ENCODE measurements at places on chromosomes 3 and 15. TPM values are rescaled to one million over a fixed set of nuclear protein-coding genes. Genes with fewer than 3 reads are reported as not detected.

- DNase-seq: no peak
These were observed 12.4 kb downstream of the SLCO3A1 start for GRCh38 chr15:91865950-91866349.

DNA sequence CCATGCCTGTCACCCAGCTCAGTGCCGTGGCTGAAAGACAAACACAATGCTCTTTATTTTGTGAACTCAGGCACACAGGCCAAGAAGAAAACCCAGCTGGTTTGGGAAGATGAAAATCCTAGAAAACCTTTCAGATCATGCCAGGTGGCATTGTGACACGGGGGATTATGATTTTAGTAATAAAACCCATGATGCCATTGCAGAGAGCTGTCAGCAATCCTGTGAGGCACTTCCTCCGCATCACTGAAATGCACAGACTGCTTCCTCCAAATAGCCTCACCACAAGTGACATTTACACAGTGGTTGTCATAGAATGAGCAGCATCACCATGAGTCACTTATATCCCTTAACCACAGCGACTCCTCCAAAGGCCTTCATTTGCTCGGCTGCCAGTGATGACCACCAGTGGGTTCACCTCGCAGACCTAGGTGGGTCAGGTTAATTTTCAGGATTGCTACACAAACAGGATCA lies 22.7 kb downstream of the ABHD6 start:
- no peak for DNase-seq

DNA sequence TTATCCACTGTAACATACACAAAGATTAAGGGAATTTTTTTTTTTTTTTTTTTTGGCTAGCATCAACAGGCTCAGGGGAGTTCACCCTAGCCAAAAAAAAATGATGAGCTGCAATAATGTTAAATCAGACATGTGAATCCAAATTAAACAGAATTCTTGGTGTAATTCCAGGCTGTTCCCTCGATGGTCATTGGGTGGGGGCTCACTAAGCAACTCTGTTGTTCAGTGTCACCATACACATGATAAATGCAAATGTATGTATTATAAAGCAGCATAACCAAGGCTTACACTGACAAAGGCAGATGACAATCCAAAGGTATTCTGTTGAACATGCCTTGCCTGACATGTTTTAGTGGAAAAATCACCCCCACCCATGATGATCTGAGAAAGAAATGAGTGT lies 29.0 kb downstream of the IL1RAP start:
- no peak for DNase-seq

- DNase-seq: no peak
These were observed 145.7 kb upstream of the MEIS2 start for GRCh38 chr15:37246065-37246464.

DNA sequence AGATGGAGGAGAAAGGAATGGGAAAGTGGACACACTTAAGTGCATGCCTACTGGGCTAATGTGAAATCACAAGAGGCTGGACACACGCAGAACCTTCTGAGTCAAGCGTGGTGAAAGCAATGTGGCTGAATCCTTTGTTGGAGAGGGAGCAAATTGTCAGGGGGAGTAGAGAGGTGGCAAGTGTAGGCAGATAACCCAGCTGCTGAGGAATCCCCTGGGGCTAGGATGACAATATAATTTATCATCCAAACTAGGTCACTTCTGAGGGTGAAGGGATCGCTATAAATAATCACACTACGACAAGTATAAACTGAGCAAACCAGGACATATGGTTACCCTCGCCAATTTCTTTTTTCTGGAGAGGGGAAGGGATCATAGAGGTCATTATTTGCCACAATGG lies 28.7 kb downstream of the TAMM41 start:
- no peak for DNase-seq

- DNase-seq: no peak
These were observed 132.3 kb upstream of the RASGRP1 start for GRCh38 chr15:38696790-38697495.

- no peak for DNase-seq
These were observed 85.0 kb upstream of the GALNT15 start for GRCh38 chr3:16089521-16089920.

DNA sequence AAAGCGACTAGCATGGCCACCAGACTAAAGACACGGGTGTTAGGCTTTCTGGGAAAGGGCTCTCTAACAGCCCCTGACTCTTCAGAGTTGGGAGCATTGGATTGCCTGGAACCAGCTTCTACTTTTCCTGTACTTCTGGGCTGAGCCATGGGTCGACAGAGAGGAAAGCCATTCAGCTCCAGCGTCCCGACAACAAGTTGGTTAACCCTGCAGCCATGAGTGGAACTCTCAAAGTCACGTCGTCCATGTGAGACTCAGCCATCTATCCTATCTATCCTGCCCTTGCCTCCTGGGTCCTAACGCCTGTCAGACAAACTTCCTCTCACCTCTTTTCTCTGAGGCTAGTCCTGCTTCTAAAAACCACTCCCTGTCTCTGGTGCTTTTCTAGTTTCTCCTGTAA lies 32.6 kb upstream of the TBC1D5 start:
- no peak for DNase-seq

DNA sequence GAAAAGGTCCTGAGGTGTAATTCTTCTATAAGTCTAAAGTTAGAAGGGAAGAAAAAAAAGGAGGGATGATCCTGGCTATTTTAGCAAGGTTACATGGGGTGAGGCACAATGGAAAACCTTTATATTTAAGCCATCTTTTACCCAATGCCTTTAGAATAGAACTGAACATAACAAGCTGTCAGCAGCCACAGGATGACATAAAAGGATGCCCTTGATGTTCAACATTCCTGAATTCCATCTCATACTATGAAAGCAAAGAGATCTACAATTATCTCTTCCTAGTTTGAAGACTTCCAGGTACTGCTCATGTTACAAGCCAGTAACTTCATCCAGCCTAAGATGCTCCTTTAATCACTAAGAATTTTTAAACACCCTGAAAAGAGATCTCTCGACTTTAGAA lies 26.9 kb downstream of the NEK10 start:
- DNase-seq: no peak

DNA sequence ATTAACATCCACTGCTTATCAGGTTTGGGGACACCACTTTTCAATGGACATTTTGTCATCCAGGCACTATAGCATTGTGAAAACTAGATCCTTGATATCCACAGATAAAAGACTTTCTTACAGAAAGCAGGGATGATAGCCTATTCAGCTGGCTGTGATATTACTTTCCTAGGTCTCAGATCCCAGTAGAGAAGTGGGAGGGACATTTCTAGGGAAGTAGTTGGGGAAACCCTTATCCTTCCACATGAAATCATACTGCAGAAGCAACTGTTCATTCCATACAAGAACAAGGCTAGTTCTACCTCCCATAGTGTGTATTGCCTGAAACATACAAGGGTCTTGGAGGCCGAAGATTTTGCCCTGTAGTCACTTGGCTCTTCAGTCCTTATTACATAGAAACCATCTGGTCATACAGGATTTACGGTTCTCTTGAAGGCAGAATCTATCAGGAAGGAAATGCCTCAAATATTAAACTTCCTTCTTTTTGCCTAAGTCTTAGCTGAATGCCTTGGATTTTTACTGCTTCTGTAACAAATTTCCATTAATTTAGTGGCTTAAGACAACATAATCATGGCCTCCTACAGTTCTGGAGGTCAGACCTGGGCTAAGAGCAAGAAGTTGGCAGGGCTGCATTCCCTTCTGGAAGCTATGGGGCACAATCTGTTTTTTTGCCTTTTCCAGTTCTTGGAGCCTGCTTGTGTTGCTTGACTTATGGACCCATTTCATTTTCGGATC lies 119.4 kb downstream of the ECT2 start:
- no peak for DNase-seq

GRCh38 chr3:46380471-46381221 lies 9.9 kb downstream of the CCR5 start:
- peak; percentile 46 for DNase-seq

DNA sequence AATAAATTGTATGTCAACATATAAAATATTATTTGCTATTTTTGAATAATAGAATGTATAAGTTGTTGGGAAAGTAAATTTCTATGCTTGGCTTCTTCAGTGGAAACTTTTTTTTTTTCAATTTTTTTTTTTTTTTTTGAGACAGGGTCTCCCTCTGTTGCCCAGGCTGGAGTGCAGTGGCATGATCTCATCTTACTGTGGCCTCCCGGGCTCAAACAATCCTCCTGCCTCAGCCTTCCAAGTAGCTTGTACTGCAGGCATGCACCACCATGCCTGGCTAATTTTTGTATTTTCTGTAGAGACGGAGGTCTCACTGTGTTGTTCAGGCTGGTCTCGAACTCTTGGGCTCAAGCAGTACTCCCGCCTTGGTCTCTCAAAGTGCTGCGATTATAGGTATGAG lies 16.8 kb downstream of the MBNL1 start:
- DNase-seq: no peak

DNA sequence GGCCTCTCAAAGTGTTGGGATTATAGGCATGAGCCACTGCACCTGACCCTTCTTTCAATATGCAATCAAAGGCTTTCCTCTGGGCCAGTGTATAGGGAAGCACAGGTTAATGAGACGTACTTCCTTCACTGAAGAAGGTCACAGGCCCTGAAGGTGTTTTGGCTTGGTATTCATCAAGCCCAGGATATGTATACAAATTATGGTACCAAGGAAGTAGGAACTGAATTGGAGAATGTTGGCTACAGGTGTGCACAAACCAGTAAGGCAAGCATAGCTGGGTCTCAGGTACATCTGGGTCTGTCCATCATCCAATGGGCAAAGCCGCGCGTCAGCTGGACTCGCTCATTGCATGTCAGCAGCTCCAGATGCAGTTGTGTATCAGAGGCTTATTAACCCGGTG lies 237.9 kb downstream of the ADAMTS17 start:
- no peak for DNase-seq

DNA sequence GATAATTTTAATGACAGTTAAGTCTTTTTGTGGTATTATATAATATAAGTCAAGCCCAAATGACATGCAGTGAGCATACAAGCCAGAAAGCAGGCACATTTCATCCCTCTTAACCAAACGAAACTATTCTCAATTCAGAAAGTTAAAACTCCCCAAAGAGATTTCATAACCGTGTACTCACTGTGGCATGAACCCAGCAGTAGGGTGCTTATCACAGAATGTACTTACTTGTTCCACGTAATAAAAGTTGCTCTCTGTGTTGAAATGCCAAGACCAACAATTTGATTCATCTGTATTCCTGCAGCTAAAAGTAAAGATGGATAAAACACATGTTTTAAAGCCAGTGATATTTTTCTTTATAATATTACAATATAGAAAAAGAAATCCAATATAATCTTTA lies 12.1 kb downstream of the GK5 start:
- no peak for DNase-seq

- DNase-seq: no peak
These were observed 87.7 kb downstream of the PLCH1 start for GRCh38 chr3:155657161-155657560.

DNA sequence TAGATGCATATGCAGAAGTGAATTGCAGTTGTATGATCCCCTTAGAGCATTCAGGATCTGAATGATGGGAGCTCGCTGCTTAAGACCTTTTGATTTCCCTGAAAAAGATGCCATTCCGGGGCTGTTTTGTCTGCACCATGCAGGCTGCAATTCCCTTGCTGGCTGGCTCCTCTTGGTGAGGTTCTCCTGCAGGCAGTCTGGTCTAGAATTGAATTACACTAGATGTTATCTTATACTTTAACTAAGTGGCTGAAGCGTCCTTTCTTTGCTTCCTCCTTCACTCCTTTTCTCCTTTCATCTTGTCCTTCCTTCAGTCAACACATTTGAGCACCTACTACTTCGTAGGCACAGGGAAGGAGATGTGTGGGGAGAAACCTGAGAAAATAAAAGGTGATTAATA lies 18.6 kb upstream of the MYZAP start:
- DNase-seq: no peak

DNA sequence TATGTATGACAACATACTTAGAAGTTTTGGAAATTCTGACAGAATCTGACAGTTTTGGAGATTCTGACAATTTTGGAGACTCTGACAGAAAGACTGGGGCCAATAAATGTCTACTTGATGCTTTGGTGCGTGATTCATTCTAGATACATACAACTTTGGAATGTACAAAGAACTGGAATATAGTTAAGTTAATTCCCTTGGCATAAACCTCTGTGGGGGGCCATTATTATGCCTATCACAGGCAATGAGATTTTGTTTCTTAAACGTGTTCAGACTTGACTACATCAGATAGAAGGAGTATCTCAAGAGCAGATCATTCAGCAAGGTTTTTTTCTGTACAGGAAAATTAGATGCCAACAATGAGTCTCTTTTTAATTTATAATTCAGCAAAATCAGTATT lies 617.6 kb upstream of the ZNF717 start:
- DNase-seq: no peak

DNA sequence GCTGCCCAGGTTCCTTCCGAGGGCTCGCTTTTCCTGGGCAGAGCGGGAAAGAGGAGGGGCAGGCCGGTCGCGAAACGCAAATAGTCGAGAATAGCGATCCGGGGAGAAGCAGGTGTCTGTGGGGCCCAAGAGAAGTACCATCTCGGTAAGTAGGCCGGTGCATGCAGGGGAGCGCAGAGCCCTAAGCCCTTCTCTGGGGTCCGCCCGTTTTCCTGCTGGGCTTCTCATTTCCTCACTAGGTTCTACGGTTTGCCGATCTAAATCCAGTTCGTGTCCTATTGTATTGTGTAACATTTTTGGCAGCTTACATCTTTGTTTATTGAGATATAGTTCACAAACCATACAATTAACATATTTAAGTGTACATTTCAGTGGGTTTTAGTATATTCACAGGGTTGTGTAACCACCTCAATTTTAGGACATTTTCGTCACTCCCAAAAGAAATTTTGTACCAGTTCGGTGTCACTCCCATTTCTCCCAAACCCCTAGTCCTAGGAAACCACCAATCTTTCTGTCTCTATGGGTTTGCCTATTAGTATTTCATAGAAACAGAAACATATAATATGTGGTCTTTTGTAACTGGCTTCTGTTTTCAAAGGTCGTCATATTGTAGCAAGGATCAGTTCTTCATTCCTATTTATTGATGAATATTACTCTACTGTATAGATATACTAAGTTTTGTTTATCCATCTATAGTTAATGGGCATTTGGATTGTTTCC lies 6.8 kb upstream of the TRIM69 start:
- DNase-seq: no peak

- DNase-seq: no peak
These were observed 19.0 kb downstream of the FBLN2 start for GRCh38 chr3:13567684-13568514.

GRCh38 chr3:3927198-3927597 lies 128.0 kb downstream of the LRRN1 start:
- no peak for DNase-seq

- DNase-seq: no peak
These were observed 25.8 kb upstream of the PRTG start for GRCh38 chr15:55768670-55769185.

DNA sequence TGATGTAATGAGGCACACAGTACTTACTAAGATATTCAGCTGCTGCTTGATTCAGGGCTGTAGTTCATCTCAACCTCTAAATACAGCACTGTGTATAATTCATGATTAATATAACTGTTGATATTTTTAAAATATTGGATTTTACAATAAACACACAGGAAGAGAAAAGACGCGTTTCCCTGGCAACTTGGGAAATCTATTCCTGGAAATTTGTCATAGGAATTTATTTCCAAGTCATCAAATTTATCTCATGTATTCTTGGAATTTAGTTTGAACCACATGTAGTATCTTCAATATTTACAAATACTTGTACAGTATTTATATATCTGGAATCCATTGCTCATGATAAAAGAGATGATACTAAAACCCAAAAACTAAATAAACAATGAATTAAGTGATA lies 30.6 kb downstream of the EPHA3 start:
- DNase-seq: no peak

The IL17RD gene
- total RNA-seq: 3.0 TPM

The CAND2 gene
- total RNA-seq: 4.7 TPM

The STX19 gene
- not detected for total RNA-seq

The GOLGA8T gene
- 0.15 TPM for total RNA-seq

The CHRNA5 gene
- total RNA-seq: 4.3 TPM

The MTHFS gene
- 30.2 TPM for total RNA-seq
